ENCODE measurements at places on chromosomes 16 and 17.

- peak; percentile 41 for DNase-seq
These were observed 41.5 kb downstream of the LDHD start for GRCh38 chr16:75074920-75075687.

- DNase-seq, result no peak
These were observed 16.5 kb upstream of the ZFHX3 start for GRCh38 chr16:73064212-73064993.

DNA sequence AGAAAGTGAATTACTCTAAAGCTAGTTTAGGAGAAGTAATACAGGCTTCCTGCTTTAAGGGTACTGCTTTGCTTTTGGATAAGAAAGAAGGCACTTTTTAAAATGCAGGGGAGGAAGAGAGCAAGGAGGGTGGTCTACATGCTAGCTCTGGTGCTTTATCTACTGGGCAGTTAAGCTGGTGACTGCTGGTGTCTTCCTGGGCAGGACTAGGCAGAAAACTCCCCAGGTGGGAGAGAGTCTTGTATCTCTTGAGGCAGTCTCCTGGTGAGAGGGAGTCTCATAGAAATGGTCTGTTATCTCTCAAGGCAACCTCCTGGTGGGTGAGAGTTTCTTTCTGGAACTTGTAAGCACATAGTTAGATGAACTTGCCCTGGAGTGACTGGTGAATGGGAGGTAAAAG lies 953.9 kb upstream of the GOT2 start:
- DNase-seq, result no peak

DNA sequence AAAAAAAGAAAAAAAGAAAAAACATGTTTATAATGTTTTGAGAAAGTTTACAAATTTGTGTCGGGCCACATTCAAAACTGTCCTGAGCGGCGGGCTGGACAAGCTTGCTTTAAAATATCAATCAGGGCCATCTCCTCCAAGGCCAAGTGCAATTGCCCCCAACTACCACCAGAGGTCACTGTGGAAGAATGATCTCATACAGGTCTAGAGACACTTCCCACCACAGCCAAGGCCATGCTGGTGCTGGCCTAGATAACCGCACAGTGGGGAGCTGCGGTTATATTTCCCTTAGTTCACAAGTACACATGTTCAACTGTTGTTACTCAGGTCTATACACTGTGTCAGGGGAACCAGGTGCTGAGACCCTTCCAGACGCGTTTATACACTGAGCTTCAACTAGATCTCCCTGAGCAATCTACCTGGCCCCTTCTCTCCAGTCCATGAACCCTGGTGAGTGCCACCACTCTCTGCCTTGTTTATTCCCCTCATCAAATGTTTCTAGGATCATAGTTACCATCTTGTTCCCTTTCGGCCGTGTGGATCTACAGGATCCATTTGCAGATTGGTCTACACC lies 83.8 kb upstream of the CCL2 start:
- peak; percentile 65 for DNase-seq

DNA sequence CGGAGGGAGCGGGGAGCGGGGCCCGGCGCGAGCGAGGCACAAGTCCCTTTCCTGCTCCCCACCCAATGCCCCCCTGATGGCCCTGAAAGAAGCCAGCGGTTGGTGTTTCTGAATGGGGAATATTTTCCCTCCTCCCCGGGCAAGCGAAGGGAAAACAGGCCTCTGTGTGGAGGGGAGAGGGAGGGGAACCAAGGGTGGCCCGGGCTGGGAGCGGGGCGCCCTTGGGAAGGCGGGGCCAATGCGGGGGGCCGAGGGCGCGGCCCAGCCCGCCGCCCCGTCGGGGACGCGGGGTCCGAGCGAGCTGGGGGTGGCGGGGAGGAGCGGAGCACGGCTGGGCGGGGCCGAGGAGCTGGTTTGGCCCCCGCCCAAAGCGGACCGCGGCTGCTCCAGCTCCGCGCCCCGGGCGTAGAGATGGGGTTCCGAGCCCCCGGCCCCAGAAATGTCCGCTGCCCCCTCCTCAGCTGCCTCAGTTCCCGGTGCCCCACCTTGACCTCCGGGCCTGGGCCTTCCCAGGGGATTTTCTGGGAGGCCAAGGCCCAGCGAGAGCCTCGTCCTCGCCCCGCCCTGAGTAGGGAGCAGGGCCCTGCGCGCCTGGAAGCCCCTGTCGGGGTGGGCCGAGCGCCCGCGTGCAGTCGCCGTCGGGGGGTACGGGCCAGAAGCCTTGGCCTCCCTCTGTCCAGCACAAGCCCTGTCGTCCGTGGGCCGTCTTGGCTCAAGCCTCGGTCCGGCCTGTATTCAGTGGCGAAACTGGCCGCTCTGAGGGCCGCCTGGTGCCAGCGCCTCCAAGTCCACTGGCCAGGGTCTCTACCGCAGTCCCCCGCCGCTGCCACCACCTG lies 3.9 kb upstream of the HEXIM1 start:
- DNase-seq, result peak; percentile 76

GRCh38 chr17:7888184-7888920 lies at the start of gene CHD3:
Gene CHD3 (plus strand): TSS chr17:7888789. CDS start chr17:7889001, 212 bp downstream.
- peak; percentile 23 for DNase-seq

DNA sequence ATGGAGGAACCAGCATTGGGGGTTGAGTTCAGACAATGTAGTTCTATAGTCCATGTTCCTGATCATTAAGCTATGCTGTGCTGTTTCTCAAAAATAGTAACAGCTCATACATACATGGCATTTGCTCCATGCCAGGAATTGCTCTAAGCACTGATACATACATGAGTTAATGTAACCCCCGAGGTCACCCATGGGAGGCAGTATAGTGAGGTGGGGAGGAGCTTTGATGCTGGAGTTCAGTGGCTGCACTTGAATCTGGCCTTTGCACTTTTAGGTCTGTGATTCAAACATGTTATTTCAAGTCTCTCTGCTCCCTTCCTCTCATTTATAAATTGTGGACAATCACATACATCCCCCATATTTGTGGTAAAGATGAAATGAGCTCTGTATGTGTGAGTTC lies 223.1 kb upstream of the WSB1 start:
- DNase-seq, result no peak
